ENCODE measurements at places on chromosomes 2 and 18.

DNA sequence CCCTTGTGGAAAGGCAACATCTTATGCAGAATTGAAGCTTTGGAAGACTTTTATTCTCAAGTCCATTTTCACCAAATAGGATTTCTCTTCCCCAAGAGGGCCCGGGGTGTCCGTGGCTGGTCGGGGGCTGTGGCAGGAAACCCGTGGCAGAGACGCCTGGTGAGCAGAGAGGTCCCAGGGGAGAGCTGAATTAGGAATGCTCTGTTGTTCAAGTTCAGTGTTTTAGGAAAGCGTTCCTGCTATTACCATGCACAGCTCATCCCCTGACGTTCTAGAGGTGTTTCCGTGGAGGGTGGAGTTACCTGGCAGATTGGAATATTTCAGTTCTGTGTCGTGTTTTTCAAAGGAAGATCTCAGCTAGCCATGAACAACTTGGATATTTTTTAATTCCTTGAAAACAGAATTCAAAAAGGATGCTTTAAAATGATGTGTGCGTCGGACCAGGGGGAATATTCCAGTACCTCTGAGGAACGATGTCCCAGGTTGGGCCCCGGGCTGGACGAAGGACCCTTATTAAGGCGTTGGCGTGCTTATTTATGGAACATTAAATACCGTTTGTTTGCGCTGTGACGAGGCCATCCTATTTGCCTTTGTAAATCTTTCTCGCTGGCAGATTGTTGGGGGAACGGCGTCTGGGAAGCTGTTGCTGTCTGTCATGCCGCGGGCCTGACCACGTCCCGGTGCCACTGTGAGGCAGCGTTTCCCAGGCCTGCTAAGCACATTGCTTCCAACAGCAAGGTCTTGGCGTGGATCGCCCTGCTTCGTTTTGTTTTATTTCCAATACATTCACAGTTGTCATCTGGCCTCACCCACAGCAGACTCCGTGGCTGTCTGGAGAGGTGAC, 8.2 kb downstream of the NFATC1 start:
- no peak for DNase-seq

- no peak for DNase-seq
Measured at GRCh38 chr2:9228088-9228751, 21.6 kb downstream of the ASAP2 start.

- DNase-seq: no peak
Measured at GRCh38 chr2:86066915-86067314, 38.8 kb downstream of the POLR1A start.

- no peak for DNase-seq
Measured at GRCh38 chr18:32303400-32303799, 113.6 kb downstream of the MEP1B start.

DNA sequence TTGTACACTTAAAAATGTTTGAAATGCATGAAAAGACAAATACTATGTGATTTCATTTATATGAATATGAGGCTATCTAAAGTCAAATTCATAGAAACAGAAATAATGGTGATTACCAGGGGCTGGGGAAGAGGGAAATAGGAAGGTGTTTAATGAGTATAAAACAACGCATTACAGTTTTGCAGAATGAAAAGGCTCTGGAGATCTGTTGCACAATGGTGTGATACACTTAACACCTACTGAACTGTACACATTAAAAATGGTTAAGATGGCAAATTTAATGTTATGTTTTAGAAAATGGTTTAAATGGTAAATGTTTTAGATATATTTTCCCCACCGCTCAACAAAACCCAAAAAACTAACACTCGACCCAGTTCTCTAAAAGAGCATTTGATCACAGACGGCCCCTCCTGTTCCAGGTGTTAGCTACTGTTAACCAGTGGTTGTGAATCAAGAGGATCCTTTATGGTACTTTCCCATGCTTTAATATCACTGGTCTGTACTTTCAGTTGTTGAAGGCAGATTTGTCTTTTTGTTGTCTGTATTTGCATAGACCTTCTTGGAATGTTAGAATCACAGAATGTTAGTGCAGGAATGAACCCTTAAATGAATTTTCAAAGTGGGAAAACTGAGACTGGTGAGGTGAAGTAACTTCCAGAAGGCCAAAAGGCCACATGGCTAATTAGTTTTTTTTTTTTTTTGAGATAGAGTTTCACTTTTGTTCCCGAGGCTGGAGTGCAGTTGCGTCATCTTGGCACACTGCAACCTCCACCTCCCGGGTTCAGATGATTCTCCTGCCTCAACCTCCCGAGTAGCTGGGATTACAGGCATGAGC, 10.2 kb downstream of the RAB10 start:
- no peak for DNase-seq

- DNase-seq: no peak
Measured at GRCh38 chr2:201879996-201880395, 73.7 kb downstream of the CDK15 start.

All from activated gamma-delta T cell treated with Interleukin-2 at 50 U/mL for 16 hours (primary cell).